ENCODE measurements at places on chromosomes 2 and 18.

- DNase-seq = no peak
Measured at GRCh38 chr18:69953191-69953590, 5.5 kb upstream of the CD226 start.

GRCh38 chr2:239279508-239280295 lies 121.1 kb downstream of the HDAC4 start:
- DNase-seq = no peak

DNA sequence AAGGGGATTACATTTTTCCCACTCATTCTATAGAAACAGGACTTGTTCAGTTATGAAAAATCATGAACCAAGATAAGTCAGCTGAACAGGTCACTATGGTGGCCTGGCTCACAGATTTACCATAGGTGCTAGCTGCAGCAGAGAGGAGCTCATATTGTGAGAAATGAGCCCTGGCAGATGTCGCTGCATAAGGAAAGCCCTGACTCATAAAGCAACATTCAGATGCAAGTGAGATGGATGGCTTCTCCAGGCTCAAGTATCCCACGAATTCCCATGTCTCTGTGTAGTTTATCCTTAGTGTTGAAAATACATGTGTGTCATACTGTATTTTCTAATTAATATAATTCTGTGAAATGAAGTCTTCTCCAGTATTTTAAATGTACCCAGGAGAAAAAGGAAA lies 115.0 kb upstream of the LHCGR start:
- DNase-seq = no peak

GRCh38 chr2:30400151-30400954 lies 46.7 kb upstream of the LCLAT1 start:
- DNase-seq = no peak

- no peak for DNase-seq
Measured at GRCh38 chr2:141015341-141016047, 1115.3 kb downstream of the LRP1B start.

DNA sequence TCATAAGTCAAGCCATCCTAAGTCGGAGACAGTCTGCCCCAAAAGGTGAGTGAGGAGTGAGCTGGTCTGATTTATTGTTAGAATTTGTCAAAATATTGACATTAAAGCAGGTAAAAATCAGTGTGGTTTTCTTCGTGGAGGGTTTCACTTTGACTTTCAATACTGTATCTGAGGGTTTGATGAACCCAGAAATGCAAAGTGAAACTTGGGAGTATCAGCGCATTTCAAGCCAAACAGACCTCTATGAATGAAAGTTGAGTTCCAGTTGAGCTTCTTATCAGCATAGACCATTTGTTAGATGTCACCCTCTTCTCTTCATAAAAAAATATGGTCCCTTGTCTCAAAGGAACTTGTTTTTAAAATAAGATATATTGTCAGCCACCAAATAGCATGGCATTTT lies 21.7 kb upstream of the CXCR4 start:
- DNase-seq = no peak

DNA sequence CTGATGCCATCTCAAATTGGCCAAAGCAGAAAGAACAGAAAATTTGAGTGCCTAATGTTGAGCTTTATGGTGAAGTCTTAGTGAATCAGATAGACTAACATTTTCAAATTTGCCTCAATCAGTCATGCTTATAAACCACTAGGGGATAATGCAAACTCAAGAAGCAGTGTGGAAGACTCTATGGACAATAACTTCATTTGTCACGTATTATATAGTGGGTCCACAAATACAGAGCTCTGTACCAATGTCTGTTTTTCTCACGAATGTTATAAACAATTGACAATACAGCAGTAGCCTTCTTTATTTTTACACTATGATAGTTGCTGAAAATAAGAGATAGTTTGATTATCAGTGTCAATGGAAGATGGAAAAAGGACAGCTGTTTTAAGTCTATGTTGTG lies 190.8 kb upstream of the SLC8A1 start:
- no peak for DNase-seq

DNA sequence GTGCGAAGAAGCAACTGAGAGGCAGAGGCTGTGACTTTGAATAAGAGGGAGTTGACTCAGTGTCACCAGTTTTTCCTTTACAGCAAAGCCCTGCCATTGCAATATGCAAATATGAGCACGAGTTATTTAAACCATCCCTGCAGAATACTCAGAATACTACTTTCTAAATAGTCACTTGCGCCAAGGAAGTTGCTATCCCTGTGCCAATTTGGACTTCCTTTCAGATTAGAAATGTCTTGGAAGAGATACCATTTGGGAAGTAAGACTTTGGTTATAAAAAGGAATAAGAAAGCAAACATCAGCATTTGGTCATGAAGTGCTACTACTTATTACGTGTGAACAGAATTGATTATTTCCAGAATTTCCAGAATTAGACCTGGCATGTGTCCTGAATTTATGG lies 151.8 kb upstream of the MYT1L start:
- DNase-seq = no peak

DNA sequence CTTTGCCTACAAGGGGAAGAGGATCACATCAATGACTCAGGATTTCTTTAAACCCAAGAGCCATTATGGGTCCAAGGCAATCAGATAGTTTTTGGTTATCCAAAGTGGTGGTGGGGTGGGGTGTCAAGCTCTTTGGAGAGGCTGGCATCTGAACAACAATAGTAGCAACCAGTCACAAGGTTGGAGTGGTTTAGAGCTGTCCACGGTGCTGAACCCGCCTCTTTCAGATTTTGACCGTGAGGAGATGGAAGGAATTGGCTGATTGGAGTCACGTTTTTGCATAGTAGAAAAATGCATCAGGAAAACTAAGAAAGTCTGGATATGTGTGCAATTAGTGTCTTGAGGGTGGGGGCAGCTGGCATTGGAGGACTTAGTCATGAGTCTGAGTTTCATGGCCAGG lies 159.9 kb downstream of the LOXHD1 start:
- no peak for DNase-seq

DNA sequence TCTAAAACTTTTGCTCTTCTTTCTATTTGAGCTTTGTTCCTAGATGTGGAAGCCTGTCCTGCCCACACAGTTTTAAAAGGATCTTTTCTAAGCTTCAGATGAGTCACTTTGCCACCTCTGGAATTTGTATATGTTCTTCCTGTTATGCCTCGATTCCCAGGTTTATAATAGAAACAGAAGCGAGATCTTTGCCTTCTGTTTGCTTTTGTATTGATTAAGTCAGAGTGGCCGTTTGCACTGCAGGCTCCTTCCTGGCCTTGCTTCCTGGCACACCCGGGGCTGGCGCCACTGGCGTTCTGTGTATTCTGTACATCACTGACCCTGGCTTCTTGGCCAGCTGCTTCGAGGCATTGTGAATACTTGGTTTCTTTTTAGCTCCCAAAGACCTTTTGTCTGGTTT lies 91.8 kb downstream of the MTCL1 start:
- no peak for DNase-seq

DNA sequence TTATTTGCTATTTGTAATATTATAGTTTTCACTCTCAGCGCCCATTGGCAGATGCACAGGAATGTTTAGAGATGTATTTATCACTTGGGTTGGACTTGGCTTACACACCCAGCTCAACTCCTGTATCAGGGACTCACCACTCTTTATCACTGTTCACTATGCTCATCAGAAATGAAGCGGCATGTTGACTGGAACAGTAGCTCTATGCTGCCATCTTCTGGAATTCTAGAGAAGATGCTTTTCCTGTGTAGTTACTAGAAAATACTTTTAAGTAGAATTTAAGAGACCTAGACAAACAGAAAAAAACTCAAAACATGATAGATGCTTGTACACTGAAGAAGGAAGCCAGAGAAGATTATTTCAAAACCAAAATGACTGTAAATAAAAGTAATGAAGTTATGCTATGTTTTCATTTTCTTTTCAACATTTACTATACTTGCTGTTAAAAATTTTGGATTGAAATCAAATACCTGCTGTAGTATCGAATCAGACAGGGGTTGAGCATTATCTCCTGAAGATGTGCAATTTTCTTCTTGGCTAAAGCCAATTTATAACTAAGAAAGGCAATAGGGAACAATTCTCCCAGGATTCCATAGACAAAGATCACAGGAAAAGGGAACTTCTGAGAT lies 47.4 kb upstream of the NXPH2 start:
- DNase-seq = no peak

- DNase-seq = no peak
Measured at GRCh38 chr18:60047556-60047955, 147.8 kb downstream of the PMAIP1 start.

GRCh38 chr2:72982219-72982618 lies 64.9 kb downstream of the EMX1 start:
- no peak for DNase-seq
